ENCODE measurements at places on chromosomes 3 and 15.

GRCh38 chr3:111577798-111578685 is 17.1 kb downstream of the ZBED2 start:
- DNase-seq = no peak

- no peak for DNase-seq
Measured at GRCh38 chr3:149042789-149043386, 43.4 kb downstream of the HLTF start.

GRCh38 chr15:38111070-38111469 is 141.6 kb upstream of the SPRED1 start:
- DNase-seq = no peak

GRCh38 chr3:157204431-157204830 is 44.5 kb upstream of the CCNL1 start:
- no peak for DNase-seq

DNA sequence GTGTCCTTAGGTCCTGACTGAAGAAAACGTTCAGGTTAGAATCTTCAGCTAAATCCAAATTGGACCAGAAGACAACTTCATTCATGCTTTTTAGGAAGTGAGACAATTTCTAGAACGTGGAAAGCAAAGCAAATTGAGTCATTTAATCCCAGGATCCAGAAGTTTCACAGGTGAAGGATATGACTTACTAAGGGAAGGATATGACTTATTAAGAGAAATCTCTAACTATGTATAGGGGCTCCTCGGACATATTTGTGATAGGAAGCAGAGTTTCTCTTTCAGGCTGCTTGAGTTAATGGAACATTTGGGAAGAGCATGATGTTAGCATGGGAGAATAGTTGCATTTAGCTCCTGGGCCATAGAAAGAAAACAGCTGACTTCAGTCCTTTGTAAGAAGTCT is 16.1 kb upstream of the PLOD2 start:
- DNase-seq = no peak

- no peak for DNase-seq
Measured at GRCh38 chr3:84175449-84175848, 783.3 kb upstream of the CADM2 start.

- DNase-seq = peak; percentile 68
Measured at GRCh38 chr15:85689729-85690128, 105.0 kb downstream of the KLHL25 start.

GRCh38 chr3:146280864-146281263 is 30.0 kb upstream of the PLSCR4 start:
- no peak for DNase-seq

DNA sequence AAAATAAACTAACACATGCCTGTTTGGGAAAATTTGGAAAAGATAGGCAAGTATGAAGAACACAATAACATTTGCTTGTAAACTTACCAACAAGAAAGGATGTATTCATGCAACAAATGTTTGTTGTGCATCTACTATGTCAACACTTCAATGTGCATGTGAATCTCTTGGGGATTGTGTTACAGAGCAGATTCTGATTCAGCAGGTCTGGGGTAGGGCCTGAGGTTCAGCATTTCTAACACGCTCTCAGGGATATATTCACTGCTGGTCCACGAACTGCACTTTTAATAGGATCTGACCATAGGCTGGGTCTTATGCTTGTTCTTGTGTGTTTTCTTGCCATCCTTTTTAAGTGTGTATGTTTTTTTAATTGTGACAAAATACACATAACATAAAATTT is 11.8 kb downstream of the GPD1L start:
- no peak for DNase-seq

DNA sequence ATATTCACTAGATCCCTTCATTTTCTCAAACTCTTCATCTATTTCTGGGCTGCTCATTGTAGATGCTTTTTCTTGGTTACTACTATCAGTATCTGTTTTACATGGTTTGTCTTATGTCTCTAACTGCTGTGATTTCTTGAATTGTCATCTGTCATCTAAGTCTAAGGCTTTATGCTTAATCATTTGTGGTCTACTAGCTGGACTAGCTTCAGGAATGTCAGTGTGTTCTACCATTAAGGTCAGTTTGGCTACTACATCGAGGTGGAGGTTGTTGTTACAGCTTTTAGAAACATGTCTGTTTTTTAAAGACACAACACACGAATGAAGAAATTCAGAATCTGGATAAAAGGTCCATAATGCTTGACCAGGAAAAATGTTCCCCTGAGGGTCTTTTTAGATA is 82.2 kb downstream of the ABI3BP start:
- DNase-seq = no peak

GRCh38 chr3:43921056-43921648 is 230.4 kb downstream of the ABHD5 start:
- DNase-seq = no peak

DNA sequence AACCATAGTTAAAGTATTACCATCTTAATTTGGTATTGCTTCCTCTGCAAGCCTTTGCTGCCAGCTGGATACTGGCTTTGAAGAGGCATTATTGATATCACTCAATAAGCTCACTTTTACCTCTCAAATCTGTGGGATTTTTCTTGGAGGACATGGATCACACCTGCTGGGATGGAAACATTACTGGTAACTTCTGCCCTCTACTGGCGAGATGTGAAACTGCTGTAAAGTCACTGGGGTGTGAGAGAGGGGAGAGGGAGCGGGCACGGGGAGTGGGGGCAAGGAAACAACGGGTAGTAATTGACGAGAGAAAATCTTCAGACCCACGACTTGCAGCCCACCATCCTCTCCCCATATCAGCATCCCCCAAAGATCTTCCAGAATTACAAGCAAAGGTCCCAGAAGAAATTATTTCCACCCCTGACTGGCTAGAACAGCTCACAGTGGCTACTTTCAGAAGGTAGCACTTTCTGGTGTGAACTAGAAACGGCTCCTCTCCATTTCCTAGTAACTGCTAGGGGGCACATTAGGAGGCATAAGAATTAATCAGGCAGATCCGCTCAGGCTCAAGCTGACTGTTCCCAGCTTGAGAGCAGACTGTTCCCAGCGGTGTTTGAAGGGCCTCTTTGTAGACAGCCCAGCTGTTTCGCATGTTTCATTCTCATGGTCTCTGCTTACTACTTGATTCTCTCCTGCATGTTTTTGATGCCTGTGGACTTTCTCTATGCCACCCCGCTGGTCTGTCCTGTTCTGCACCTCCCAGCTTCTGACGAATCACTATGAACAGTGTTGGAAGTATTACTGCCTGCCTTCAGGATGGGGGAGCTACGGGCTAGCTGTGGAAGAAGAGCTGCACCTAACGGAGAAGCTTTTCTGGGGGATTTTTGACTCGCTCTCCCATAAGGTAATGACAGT is 230.4 kb upstream of the CHRM5 start:
- DNase-seq = peak; percentile 44

- no peak for DNase-seq
Measured at GRCh38 chr3:157573780-157574378, 70.7 kb upstream of the VEPH1 start.

DNA sequence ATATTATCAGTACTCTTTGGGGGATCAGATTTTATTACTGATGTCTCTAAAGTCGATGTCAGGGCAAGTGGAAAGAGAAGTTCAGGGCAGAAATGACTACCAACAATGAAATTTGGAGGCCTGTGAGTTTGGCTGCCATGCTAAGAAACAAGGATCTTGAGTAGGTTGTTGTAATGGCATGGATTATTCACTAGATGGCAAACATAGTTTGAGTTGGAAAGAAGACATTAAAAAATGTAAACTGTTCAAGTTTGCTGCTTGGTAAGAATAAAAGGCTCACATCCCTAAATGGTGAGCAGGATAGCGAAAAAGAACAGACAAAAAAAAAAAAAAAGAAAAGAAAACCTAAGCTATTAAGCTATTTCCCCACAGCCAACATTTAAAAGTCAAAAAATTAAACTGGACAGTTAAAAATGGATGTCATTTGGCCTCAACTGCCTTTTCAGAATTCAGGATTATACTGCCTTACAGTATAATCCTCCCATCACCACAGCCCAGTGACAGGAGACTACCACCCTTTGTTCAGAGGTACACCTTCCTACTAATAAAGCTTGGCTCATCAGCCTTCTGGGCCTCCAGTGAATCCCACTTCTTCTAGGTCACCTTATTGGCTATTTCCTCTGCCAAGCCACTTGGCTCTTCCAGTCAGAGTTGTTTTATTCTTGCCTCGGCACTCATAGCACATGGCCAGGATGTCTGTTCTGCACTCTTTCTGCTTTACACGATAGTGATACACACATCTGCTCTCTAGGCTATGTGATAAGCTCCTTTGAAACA is 163.7 kb downstream of the PLD1 start:
- no peak for DNase-seq

GRCh38 chr3:177068967-177069366 is 128.3 kb downstream of the TBL1XR1 start:
- DNase-seq = no peak

- no peak for DNase-seq
Measured at GRCh38 chr3:134535186-134535970, 49.5 kb downstream of the CEP63 start.

GRCh38 chr3:127426444-127427153 is 138.8 kb upstream of the PRR20G start:
- DNase-seq = no peak

GRCh38 chr3:4614070-4614469 is 120.9 kb downstream of the ITPR1 start:
- DNase-seq = no peak

GRCh38 chr15:41777421-41777973 is 3.2 kb downstream of the MAPKBP1 start:
- DNase-seq = no peak

GRCh38 chr15:43118286-43118685 is 12.4 kb upstream of the UBR1 start:
- DNase-seq = no peak

- no peak for DNase-seq
Measured at GRCh38 chr3:66443118-66443803, 57.6 kb downstream of the LRIG1 start.

DNA sequence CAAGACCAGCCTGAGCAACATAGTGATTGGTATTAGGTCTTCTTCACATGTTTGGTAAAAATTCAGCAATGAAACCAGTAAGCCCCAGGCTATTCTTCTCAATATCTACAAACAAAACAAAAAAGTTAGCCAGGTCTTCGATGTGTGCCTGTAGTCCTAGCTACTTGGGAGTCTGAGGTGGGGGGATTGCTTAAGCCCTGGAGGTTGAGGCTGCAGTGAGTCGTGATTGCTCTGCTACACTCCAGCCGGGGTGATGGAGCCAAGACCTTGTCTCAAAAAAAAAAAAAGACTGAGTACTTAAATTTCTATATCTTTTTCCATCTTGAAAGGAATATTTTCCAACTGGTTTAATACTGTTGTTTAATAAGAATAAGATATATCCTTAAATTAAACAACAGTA is 106.8 kb downstream of the MBNL1 start:
- no peak for DNase-seq

- DNase-seq = no peak
Measured at GRCh38 chr3:129582799-129583198, 23.7 kb downstream of the PLXND1 start.

DNA sequence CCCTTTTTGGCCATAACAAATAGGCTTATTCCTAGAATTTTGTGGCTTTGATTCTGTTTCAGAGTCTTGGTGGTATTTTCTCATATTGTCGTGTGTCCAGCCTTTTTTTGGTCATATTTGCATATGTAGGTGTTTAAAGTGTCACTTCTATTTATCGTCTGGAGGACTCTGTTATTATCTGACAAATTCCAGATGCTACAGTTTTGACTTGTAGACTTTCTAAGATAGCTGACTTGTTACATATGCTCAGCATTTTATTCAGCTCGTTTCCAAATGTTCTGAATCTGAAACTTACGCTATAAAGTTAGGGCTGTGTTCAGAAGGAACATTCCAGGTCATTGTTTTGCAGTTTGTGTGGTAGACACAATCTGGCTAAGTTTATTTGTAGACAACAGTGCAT is 1.9 kb downstream of the PPP4R2 start:
- no peak for DNase-seq

DNA sequence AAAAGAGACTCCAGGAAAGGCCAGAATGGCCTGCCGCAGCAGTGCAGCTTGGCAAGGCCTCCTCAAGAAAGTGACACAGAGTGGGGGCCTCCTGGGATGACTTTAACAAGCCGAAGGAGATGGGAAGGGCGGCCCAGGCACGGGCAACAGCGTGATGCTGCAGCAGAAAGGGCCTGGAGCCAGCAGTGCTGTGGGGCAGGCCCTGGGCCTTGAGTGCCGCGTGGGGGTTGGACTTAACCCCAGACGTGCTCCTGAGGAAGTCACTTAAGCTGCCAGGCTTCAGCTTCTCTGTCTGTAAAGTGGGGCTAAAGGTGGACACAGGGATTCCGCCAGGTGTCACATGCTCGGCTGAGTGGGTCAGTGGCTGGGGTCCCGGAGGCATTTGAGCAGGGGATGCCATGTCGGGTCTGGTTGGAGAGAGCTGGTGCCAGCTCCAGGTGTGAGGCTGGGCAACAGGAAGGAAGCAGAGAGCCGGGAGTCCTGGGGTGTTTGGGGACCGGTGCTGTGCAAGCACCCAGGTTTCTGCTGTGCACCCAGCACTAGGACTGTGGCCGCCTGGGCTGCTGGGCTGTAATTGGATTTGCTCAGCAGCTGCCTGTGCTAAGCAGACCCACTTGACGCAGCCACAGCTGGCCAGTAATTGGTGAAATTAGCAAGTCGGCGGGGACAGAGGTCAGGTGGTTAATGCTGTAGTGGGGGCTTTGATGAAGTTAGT is 7.8 kb downstream of the DNAJB8 start:
- DNase-seq = no peak

GRCh38 chr3:193791041-193792032 is 198.3 kb downstream of the OPA1 start:
- DNase-seq = no peak

DNA sequence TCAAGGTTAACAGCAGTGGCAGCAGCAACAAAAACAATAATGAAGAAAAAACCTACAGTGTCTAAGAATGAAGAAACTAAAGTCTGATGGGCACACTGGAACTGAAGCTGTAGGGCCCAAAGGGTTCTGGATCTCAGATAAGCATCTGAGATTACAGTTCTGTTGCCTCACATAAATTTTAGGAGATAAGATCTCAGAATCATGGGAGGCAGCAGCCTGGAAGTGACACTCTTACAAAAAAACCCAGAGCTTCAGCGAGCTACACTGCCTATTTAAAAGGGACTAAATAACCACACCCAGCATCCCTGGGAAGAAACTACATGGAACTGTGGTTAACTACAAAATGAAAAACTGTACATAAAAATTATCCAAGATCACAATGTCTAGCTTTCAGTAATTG is 61.2 kb downstream of the PLD1 start:
- no peak for DNase-seq

GRCh38 chr3:59920822-59921221 is 871.0 kb upstream of the CFAP20DC start:
- no peak for DNase-seq

GRCh38 chr15:93829115-93829870 is 402.1 kb upstream of the MCTP2 start:
- no peak for DNase-seq

Data from head of caudate nucleus (tissue), 42 donors.